Central memory CD8-positive, alpha-beta T cell (primary cell): ENCODE measurements at places on chromosomes 5 and 9.

GRCh38 chr5:172772112-172772906, 1.3 kb upstream of the DUSP1 start:
- peak; percentile 82 for DNase-seq

DNA sequence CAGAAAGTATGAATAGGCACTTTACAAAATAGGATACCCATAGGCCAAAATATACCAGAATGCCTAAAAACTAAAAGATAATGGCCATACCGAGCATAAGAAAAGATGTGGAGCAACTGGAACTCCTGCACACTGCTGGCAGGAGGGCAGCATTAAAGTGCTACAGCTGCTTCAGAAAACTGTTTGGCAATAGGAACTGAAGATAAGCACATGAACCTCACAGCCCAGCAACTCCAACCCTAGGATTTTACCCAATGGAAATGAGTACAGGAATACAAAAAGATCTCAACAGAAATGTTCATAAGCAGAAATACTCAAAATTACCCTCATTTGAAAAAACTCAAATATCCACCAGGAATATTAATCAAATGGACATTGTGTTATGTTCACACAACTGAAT, 209.3 kb downstream of the SPOCK1 start:
- no peak for DNase-seq

- DNase-seq = no peak
These were observed 303.4 kb downstream of the ISL1 start for GRCh38 chr5:51686622-51687021.

DNA sequence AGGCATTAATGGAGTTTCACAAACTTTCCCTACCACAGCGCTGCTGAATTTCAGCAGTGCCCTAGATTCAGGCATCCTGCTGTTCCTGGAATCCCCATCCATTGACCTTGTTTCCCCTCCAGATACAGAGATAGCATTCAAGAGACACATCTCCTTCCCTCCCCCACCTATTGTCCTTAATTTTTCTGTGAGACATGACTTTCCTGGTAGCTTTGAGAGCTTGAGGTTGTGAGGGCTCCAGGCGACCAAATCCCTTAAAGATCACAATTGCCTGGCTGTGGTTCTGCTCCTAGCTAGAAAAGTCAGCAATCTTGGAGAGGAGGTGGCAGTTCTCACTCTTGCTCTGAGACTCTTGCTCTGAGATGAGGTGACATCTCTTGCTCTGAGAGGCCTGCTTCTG, 48.0 kb downstream of the PRR16 start:
- DNase-seq = no peak

- no peak for DNase-seq
These were observed 39.6 kb downstream of the SLC38A9 start for GRCh38 chr5:55672477-55672911.

GRCh38 chr9:37902796-37903646, 906 bp downstream of the SLC25A51 start:
- no peak for DNase-seq

DNA sequence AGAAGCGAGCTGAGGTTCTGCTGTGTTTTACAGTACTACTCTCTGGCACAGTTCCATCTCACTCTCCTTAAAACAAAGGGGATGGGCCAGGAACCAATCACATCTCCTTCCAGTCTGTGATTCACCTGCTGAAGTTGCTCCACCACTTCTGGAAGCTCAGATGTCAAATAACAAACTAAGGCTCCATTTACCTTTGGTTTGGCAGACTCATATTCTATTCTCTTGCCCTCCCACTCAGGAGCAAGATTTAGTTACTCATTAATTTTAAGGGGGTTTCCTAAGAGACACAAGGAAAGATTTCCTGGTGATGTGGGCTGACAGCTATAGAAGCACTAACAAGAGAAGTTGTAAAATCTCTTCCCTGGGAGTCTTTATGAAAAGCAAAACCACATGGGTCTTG, 37.8 kb upstream of the KIF2A start:
- DNase-seq = no peak

GRCh38 chr5:141858079-141858765, 20.0 kb downstream of the PCDH1 start:
- DNase-seq = no peak

DNA sequence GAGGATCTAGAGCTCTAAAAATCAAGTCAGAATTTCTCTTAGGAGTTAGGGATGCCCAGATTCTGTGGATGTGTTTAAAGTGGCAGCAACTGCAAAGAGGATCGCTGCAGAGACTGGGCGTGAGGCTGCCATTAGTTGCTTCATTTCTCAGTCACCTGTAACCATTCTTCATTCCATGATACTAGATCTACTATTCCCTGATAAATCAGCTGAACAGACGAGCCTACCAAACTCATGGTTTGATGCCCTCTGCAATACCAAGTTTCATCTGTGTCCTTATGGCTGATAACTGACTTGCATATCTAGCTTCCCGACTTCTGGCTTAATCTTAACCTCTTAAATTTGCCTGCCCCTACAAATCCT, 33.3 kb downstream of the UBE2R2 start:
- no peak for DNase-seq

DNA sequence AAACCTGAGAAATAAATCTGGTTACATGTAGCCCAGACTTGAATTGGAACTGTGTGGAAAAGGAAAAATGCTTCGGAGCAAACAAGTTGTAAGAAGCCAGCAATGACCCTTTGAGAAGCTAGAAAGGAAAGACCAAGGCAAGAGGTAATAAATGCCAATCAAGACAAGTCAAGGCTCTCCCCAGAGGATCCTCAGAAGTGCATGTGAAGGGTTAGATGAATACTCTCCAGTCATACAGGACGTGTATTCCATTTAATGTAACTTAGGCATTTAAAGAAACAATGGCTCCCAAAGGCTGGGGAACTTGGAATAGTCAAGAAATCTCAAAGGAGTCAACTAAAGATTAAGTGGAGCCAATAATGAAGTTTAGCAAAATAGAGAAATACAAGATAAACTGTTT, 36.2 kb downstream of the EPB41L4A start:
- no peak for DNase-seq

DNA sequence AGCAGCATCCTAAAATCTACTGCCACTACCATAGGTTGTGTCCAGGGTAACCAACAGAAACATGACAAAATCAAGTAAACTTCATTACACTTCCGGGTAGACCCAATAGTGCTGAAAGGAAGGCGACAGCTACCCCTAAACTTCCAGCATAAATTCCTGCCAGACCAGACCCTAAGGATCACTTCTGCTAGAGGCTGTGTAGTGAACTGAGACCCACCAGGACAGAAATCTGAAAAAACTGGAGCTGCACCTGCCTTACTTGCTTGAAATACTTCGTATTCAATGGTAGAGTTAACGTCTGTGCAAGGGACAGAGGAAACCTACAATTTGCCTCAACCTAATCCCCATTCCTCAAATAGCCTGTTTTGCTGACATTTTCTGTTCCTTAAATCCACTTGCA, 1.0 kb upstream of the SECISBP2 start:
- DNase-seq = no peak
